Stimulated activated CD8-positive, alpha-beta memory T cell treated with anti-CD3 and anti-CD28 coated beads, Interleukin-2, amount 100 ng/mL, for 48 hours (primary cell): ENCODE measurements at places on chromosomes 2 and 18.

DNA sequence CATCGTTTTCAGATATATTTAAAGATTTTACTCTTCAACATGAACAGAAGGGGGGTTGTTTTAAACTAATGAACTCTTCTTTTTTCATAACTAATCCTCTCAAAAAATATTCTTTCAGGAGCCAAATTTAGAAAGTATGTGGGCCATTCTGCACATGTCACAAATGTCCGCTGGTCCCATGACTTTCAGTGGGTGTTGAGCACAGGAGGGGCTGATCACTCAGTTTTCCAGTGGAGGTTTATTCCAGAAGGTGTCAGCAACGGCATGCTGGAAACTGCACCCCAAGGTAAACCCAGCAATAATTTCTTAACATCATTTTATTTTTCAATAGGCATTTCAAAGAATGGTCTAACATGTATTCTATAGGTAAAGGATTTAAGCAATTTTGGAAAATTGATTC lies 136.0 kb downstream of the EML6 start:
- no peak for DNase-seq

GRCh38 chr2:118059919-118060478 lies 28.3 kb upstream of the INSIG2 start:
- no peak for DNase-seq

DNA sequence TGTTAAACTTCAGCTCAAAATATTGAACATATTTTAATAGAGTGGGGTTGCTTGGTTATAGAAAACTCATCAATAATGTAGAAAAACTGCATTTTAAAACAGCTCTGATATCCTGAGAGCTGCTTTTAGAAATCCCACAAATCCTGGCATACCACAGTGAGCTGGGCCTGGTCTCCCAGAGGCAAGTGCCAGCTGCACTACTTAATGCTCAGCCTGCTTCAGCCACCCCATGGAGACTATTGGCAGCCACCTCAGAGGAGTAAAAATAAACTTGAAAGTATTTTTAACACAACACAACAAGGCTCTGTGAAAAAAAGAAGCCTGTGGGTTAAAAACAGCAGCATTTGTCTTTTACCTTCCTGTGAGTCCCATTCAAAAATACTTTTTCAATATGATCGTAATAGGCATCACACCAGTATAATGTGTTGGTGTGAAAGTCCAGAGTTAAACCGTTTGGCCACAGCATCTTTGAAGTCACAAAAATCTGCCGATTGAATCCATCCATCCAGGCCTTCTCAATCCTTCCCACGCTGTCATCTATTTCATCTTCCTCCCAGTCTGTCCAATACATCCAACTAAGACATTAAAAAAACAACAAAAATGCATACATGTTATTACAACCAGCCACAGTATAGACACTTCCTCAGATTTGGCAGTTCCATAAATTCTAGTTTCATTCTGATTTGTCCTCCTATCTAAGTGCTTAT lies 1115.3 kb downstream of the LRP1B start:
- no peak for DNase-seq

DNA sequence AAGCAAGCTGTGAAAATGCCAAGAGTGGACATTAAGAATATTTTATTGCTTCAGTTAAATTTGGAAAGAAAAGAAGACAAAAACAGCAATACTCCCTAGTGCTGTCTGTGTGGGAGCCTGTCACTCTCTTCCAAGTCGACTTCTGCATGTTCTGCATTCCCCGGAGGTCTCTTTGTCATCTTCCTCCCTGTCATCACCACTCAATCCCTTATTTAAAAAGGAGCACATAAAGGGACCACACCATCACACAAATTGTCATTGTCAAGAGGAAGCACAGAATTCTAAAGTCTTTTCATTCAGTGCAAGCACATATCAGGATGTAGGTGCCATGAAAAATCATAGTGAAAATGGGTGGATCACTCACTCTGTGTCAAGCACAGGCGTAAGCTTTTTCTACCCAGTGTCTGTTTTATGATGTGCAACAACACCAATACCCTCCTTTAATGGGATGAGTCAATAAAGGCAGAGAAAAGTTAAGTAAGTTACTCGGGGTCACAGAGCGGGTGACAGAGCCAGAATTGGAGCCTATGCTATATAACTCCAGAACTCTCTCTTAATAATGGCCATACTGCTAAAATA lies 222.4 kb upstream of the HNMT start:
- no peak for DNase-seq

GRCh38 chr2:224252631-224253030 lies 149.3 kb downstream of the FAM124B start:
- DNase-seq = no peak

GRCh38 chr2:217250013-217250524 lies 390.2 kb upstream of the TNP1 start:
- no peak for DNase-seq

DNA sequence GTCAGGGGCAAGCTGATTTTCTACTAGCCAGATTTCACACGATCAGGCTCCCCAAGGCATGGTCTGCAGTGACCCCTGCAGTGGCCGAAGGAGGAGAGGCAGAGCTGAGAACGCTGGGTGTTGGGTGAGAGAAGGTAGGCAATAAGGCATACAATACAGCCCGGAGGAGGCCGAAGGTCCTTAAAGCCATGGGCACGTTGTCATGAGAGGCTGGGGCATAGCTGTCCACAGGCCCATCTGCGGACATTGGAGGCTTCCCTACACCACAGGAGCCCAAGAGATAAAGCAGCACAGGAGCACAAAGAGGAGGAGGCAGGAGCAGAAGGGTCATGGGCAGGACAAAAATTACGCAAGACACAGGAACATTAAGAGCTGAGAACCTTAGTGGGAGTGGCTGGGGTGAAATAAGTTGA lies 16.7 kb upstream of the BZW1 start:
- no peak for DNase-seq

DNA sequence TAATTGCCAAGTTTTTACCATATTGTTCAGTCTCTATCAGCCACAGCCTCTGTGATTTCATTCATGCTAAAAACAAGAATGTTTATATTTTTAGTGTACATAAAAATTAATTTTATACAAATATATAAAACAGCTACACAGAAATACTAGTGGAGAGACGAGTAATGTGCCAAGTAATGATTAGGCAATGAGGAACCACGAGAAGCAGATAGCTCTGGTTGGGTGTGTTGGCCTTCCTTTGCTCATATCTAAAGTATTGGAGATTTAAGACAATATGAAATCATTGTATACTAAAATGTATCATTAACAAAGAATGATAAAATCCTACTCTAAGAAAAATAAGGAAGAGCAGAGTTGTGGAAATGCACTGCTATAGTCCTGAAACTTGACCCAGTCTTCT lies 326.7 kb downstream of the AGAP1 start:
- no peak for DNase-seq

GRCh38 chr18:71370671-71371445 lies 1082.0 kb downstream of the SOCS6 start:
- DNase-seq = no peak

- DNase-seq = no peak
Observed at GRCh38 chr18:8997634-8998033, 104.9 kb upstream of the NDUFV2 start.

- DNase-seq = no peak
Observed at GRCh38 chr2:161161074-161161706, 962 bp downstream of the TANK start.

DNA sequence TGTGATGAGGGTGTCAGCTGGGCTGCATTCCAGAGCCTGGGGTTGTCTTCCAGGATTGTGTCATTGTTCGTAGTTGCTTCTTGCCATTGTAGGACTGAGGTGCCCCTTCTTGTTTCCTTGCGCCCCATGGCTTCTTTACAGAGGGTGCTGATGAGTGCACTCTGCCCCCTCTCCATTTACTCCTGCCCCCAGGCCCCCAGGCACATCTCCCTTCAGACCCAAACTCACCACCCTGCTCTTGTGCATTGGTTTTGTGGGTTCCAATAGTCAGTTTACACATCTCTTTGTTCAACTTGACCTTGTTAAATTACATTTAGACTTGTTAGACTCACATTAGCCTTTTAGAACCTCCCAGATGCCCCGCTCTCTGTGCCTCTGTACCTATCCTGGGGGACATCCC lies 33.1 kb downstream of the HJURP start:
- DNase-seq = no peak

DNA sequence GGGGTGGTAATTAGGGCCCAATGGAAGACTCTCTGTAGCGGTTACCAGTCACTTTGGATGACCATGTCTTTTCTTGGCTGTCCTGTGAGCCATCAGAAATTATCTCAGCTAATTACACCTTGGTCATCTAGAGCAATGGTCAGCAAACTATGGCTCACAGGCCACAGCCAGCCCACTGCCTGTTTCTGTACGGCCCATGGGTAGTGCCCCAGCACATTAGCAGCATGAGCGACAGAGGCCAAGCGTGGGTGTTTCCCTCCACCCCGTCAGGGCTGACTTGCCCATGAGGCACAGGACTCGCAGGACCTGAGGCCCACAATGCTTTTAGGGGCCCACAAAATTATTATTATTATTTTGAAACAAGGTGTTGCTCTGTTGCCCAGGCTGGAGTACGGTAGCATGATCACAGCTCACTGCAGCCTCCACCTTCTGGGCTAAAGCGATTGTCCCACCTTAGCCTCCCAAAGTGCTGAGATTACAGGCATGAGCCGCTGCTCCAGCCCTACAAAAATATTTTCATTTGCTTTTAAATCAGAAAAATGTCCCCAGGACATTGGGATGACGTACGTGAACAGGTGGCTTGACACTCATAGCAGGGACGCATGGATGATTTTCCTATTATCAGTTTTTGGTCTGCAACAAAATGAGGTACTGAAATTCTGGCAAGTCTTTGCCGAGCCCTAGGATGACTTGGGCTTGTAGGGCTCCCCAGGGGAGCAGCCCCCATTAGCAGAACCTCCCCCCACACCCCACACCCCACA lies 29.3 kb upstream of the CEP68 start:
- DNase-seq = no peak

GRCh38 chr2:160583146-160583535 lies 89.5 kb upstream of the RBMS1 start:
- no peak for DNase-seq

- no peak for DNase-seq
Observed at GRCh38 chr2:240503848-240504247, 53.9 kb downstream of the ANKMY1 start.

DNA sequence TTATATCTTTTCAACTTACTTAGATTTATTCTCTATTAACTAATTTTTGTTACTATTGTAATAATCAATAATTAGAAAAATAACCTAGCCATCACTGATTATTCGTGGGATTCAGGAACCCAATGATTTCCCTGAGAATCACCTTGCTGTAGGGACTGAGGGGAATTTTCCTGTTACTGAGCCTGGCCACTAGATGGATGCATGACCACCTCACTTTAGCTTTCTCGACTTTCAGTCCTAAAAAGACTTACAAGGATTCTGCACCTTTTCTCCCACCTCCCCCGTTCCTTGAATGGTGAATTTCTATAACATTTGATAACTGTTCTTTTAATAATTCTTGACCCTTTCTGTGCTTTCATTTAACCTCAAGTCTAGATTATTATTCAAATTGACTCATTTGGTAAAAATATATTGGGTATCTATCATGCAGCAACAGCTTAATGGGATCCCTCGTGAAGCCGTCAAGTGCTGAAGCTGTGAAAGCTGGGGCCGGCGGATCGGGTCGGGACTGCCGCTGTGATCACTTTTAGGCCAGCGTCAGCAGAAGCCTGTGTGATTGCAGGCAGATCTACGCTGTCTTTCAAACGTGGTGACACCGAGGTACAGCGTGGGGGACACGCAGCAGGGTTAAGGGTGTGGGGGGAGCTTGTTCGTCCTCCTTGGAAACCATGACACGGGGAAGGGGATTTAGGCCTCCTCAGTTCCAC lies 38.8 kb upstream of the TMEM18 start:
- DNase-seq = no peak

GRCh38 chr2:134306521-134306920 lies 52.6 kb downstream of the MGAT5 start:
- no peak for DNase-seq

GRCh38 chr18:54529444-54529843 lies 61.6 kb upstream of the DYNAP start:
- DNase-seq = no peak

- DNase-seq = peak; percentile 3
Observed at GRCh38 chr2:206004004-206004693, 81.8 kb downstream of the INO80D start.

- no peak for DNase-seq
Observed at GRCh38 chr2:112255875-112256274, 1.0 kb upstream of the ZC3H8 start.

GRCh38 chr2:9463698-9464034 lies 10.7 kb upstream of the IAH1 start:
- DNase-seq = peak; percentile 17

DNA sequence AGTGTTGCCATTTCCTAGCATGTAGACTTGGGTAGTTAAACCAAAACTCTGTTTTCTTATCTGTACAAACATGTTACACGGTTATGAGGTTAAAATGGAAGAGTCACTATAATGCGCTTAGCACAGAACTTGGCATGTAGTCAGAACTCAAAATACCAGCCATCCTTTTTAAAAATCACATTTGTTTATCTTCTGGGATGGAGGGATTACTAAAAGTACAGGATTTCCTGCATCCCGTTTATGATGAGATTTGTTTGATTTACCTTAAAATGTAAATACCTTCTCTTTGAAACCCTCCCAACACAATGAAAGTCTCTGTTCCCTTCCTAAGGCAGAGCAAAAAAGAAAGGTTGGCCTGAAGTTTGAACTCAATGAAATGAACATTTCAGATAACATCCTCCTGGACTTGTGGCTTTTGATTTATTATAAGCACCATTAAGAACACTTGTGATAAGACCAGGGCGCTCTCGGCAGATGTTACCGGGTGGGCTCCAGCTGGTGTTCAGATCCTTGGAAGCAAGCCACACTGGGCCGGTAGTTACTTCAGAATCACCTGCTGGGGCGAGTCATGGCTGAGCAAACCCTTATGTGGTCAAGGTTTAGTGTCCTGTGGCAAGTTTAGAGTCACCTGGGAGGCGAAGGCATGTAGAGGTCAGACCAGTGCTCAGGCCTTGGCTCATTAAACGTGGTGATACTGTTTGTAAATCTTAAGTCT lies 105.7 kb downstream of the MGAT5 start:
- no peak for DNase-seq

GRCh38 chr18:60554967-60555366 lies 182.4 kb upstream of the MC4R start:
- no peak for DNase-seq

- no peak for DNase-seq
Observed at GRCh38 chr18:73881396-73881917, 266.2 kb downstream of the FBXO15 start.

GRCh38 chr2:239162976-239163687 lies 237.7 kb downstream of the HDAC4 start:
- DNase-seq = no peak

- no peak for DNase-seq
Observed at GRCh38 chr18:42437646-42438045, 482.6 kb downstream of the PIK3C3 start.

DNA sequence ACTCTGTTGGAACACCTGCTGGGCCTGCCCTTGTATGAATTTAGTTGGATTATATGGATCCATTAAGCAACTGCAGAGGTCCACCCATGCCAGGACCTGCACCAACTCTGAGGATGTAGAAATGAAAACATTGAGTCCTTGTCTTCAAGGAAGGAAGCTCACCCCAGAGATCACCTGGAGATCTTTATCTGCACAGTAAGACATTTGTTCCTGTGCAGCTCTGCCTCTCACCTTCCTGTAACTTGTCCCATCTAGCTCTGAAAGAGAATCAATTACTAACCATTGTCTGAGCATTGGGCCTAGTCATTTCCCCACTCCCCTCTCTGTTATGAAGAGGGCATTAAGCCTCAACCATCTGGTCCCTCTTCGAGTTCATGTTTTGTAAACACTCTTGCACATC lies 105.2 kb upstream of the YWHAQ start:
- no peak for DNase-seq

GRCh38 chr2:232887171-232887850 lies 17.2 kb downstream of the SNORC start:
- no peak for DNase-seq

GRCh38 chr2:185373229-185373628 lies 365.4 kb upstream of the FSIP2 start:
- no peak for DNase-seq
